ENCODE measurements at places on chromosomes 7 and 10. TPM values are rescaled to one million over a fixed set of nuclear protein-coding genes. Genes with fewer than 3 reads are reported as not detected.

DNA sequence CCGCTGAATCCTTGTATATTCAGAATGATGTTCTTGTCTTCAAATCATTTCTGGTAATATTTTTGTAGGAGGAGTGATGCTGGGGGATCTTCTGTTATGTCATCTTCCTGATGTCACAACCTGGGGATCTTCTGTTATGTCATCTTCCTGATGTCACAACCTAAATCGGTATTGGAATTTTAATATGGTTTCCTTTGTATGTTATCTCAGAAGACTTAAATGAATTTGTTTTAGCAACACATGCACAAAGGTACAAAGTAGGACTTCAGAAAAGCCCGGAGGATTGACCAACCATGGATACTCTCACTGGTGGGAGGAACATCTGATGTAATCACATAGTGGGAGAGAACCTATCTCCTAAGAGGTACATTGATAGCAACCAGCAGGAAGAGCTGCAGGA is 9.1 kb upstream of the AOAH start:
- DNase-seq: no peak

Gene FAM107B
- total RNA-seq: 88.2 TPM

- no peak for DNase-seq
Observed at GRCh38 chr10:15391491-15391890, 20.4 kb upstream of the FAM171A1 start.

Gene LOXL4
- total RNA-seq: 39.6 TPM

GRCh38 chr10:10589540-10590303 is 427.9 kb upstream of the CELF2 start:
- no peak for DNase-seq

DNA sequence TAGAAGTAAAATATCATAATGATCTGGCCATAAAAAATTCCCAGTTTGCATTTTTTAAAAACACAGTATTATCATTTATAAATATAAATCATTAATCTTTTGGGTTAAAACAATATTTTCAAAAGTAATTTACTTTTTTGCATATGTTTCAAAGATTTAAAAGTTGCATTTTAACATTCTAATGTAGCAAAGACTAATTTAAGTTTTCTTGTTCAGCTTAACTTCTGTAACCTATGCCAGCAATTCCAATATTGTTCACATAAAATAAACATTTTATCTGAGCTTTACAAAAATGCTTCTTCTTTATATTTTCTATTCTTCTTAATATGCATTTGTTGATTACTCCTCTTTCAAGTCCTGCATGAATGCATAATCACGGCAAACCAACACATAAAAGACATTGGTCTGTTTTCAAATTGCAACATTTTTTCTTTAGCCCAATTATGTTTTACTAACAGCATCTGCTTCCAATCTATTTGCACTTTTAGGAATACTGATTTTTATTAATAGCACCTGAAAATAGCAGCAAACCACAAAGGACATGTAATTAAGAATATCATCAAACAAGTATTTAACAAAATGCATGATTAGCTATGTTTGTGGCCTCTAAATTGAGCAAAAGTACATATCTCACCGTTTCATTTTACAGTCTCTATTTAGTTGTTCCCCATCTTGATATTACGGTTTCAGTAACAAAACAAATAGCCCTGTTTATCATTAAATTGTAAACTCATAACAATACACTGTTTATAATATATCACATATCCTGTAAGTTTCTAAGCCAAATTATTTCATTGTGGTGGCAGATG is 286.9 kb upstream of the NFE2L3 start:
- no peak for DNase-seq

- DNase-seq: no peak
Observed at GRCh38 chr7:71904484-71904883, 507.7 kb downstream of the CALN1 start.

- no peak for DNase-seq
Observed at GRCh38 chr7:115066050-115066449, 144.2 kb downstream of the MDFIC start.

DNA sequence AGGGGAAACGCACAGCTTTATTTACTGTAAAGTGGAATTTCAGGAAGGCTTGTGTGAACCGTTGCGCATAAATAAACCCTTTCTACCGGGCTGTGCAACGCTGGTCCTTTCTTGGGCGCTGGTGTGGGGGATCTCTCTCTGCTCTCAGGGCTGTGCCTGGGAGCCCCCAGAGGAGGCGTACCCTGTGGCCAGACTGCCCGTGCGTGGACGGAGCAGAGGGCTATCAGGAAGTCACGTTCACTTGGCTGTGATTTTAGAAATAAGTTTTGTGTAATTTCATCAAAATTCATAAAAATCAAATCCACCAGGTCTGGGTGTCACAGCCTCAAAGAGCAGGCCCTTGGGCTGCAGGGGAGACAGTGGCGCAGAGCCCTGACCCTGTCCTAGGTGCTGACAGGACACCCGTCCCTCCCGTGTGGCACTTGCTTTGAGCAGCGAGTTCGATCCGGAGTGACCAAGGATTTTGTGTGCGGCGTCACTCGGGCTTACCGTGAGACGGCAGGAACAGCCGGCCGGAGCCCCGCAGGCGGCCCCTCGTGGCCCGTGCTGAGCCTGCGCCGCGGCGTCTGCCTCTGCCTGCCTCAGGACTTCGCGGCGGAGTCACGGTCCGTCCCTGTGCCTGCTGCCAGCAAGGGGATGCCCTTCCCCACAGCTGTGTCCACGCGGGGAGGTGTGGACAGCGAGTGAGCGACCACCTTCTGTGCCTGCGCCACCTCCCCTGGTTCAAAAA is 20.2 kb downstream of the GET4 start:
- DNase-seq: no peak

All from mesenteric fat pad (tissue), 1 donor.